Left colon (tissue), 2 donors: ENCODE measurements at places on chromosomes 16 and 17.

DNA sequence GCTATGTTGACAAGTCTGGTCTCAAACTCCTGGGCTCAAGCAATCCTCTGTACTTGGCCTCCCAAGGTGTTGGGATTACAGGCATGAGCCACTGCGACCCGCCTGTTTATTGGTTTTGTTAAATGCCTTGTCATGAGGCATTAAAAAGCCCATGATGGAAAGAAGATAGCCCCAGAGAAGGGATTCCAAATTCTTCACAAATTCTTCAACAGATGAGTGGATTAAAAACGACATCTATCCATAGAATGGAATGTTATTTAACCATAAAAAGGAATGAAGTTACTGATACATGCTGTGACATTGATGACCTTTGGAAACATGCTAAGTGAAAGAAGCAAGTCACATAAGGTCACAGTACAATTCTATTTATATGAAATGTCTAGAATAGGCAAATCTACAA is 4.7 kb downstream of the SGF29 start:
- no peak for DNase-seq

- no peak for DNase-seq
Measured at GRCh38 chr17:45276031-45276430, 14.1 kb upstream of the SPATA32 start.

DNA sequence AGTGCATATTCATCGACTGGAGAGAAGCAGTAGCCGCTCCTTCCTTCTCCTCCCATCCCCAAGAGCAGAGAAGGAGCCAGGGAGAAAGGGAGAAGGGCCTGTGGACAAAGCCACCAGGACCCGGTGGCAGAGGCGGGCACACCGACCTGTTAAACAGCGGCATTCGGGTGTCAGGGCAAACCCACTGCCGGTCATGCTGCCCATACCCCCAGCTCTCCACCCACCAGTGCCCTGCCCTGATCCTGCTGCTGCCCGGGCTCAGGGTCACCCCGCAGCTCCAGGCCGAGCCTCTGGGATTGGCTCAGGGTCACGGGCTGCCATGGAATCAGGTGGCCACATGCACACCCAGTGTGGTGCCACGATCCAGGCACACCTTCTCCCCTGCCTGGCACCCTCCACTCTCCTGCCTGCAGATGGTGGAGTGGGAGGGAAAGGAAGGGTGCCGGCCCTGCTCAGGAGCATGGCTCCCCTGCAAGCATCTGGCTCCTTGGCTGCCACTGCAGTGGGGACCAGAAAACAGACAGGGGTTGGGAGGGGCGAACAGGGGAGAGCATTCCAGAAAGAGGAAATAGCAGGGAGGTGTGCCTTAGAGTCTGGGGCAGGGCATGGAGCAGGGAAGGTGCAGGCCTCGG is 18.3 kb upstream of the RASD1 start:
- DNase-seq: no peak

DNA sequence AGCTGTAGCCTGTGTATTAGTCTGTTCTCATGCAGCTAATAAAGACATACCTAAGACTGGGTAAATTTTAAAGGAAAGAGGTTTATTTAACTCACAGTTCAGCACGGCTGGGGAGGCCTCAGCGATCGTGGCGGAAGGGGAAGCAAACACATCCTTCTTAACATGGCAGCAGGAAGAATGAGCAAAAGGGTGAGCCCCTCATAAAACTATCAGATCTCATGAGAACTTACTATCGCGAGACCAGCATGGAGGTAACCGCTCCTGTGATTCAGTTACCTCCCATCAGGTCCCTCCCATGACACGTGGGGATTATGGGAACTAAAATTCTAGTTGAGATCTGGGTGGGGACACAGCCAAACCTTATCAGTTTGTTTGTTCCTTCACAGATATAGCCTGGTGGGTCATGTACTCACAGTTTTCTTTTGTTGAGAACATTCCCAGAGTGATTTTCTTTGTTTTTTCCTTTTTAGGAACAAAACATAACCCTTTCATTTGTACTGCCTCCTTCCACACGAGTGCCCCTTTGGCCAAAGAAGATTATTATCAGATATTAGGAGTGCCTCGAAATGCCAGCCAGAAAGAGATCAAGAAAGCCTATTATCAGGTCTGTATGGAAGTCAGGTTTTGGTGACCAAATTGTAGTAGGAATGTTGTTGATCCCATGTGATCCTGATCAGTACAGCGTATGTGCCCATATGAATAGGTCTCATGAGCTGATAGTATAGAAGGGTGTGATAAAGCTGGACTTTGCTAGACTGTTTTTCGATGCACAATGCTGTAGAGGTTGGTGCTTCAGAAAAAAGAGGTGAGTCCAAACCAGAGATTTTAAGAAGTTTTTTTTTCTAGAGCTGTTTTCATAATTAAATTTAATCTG is 8.5 kb downstream of the DNAJA3 start:
- no peak for DNase-seq

DNA sequence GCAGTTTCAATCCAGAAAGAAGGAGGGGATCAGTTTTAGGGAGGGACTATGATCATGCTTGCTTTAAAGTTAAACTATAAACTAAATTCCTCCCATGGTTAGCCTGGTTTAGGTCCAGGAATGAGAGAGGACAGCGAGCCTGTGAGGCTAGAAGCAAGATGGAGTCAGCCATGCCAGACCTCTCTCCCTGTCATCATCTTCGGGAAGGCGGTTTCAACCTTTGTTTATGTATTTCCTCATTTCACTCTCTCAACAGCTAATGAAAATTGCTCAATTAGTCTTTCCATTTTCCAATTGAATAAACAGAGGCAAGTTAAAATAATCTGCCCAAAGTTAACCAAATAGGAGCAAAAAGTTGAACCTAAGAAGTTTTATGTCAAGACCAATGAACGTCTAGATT is 201.5 kb downstream of the KCNJ2 start:
- no peak for DNase-seq

DNA sequence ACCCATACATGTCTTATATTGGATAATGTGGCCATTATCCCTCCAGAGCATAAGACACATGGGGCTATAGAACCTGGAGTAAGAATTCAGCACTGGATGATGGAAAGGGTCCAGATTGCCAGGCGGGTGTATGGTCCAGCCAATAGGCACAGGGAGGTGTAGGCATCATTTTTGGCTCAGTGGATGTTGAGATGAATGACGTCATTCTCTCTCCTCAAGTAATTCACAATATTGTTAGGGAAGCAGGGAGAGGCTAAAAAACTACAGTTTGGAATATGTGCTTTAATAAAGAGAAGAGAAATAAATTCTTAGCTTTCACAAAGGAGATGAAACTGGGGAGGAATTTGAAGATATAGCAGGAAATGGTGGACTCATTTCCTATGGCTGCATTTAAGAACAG is 461.1 kb upstream of the GOT2 start:
- no peak for DNase-seq

DNA sequence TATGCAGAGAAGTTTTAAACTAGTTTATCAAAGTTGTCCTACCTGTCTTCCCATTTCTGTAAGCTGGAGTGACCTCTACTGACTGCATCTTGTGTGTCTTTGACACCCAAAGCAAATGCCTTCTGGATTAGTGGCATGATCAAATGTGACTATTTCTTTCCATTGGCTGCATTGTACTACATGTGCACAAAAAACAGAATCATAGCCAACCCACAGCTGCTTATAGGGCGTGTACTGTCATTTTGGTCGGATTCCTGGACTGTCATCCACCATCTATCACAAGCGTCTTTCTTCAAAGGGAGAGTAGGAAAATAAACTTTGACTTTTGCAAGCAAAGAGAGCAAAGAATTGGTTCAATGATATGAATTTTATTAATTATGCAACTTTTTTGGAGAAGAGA is 310.6 kb downstream of the MAP2K6 start:
- DNase-seq: no peak

DNA sequence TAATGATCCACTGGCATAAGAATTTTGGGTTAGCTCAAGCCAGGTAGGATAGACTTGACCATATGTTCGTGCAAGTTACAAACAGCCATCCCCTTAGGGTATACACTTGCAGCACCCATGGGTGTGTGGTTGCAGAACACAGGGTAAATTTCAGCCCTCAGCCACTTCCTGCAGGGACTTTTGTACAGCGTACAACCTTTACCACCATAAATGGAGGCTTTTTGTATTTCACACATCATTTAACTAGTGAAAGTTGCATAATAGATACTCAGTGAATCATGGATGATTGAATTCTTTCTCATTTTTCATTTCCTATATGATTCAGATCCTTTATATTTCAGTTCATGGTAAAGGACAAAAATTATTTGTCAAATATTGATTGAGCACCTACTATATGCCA is 473.9 kb downstream of the CDH13 start:
- no peak for DNase-seq

- DNase-seq: no peak
Measured at GRCh38 chr17:42855048-42855596, 4.1 kb downstream of the AOC3 start.

DNA sequence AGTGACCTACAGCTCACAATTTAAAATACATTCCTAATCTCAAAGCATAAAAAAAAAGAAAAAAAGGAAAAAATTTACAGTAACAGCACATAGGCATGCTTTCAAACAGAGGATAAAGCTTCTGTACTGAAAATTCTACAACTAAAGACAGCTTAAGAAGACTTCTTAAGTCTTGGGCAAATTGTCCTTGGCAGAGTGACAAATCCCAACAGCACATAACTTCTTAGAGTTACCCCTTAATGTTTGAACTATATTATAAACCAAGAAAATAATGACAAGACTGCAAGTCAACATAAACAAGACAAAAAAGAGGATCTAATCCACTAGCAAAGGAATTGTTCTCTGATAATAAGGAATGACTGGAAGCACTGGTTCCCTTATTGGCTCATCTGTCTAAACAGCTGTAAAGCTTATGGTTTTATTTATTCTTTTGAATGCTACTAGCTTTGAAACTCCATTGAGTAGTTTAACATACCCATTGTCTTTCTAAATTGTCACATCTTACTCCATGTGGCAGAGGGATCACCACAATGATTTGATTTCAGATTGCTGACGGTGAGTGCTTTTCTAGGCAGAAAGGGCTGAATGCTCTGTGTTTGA is 1576.8 kb upstream of the GOT2 start:
- no peak for DNase-seq

GRCh38 chr17:70709596-70709995 is 540.3 kb downstream of the KCNJ2 start:
- no peak for DNase-seq

- no peak for DNase-seq
Measured at GRCh38 chr17:40936976-40937375, 470 bp downstream of the KRT23 start.
